WTC11 (cell line): ENCODE measurements at places on chromosomes 6 and 20. TPM values are rescaled to one million over a fixed set of nuclear protein-coding genes. Genes with fewer than 3 reads are reported as not detected.

- peak; percentile 70 for DNase-seq
Observed at GRCh38 chr6:26571592-26572296, 25.0 kb upstream of the ABT1 start.

DNA sequence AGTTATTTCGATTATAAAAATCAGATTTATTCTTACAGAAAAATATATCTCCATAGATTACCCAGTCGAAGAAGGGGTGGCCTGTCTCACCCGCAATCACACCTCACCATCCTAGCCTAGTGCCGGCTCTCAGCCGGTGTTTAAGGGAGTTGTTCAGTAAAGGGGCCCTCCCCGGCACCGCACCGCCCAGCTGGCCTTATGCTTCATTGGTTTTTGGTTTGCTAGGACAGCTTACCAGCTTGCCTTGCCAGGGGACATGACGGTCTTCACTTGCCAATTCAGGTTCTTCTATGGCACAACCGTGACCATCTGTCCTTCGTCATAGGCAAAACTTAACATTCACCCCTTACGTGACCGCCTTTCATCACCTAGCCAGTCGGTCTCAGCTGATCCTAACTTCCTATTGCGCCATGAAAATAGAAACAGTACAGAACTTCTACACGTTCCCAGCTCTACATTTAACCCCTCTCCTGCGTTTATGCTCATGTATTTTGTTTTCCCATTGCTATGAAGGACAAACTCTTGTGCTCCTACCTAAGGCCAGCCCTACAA lies 44.7 kb upstream of the SLC22A16 start:
- DNase-seq: no peak

DNA sequence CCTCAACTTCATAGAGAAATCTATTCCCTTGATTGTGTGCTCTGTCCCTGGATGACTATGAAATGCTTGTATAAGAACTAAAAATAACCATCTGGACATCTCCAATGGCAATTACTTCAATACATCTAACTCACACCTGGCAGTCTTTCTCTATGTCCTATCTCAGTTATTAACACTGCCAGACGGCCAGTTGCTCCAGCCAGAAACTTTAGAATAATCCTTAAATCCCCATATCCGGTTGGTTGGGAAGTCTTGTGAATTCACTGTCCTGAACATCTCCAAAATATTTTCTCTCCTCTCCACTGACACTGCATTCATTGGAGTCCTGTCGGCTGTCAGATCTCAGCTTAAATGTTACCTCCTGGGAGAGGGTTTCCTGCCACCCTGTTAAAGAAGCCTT lies 12.2 kb upstream of the LAMA2 start:
- no peak for DNase-seq

DNA sequence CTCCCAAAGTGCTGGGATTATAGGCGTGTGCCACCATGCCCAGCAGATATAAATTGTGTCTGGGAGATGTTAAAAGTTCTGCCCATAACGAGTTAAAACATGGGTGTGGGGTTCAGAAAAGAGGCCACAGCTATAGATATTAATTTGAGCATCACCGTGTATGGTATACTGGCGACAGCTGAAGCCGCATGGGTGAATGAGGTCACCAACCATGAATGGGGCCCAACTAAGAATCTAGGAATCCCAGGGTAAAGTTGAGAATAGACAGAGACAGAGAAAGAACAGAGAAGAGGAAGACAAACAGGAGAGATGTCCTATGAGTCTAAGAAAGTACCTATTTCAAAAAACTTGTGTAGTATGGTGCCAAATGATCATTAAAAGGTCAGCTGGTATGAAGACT lies 50.9 kb downstream of the ILRUN start:
- no peak for DNase-seq

- peak; percentile 81 for DNase-seq
Observed at GRCh38 chr6:37210313-37210968, 40.5 kb downstream of the PIM1 start.

- DNase-seq: no peak
Observed at GRCh38 chr6:90469906-90470305, 117.0 kb downstream of the MAP3K7 start.

DNA sequence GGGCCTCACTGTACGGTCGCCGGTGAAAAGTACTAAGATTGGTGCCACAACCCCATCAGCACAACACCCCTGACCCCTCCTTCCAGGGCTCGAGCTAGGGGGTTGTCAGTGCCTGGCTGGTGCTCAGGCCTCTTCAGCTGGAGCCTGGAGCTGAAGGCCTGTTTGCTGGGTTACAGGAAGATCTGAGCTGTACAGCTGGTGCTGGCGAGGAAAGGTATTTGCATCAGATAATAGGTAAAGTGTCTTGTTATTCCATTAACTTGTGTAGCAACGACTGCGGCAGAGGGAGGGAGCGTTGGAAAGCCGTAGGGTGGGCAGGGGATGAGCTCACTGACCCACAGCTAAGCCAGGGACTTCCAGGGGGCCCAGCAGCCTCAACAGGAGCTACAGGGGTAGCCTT lies 15.8 kb upstream of the SIRPA start:
- DNase-seq: no peak

- no peak for DNase-seq
Observed at GRCh38 chr6:6586671-6587526, 1.6 kb upstream of the LY86 start.

DNA sequence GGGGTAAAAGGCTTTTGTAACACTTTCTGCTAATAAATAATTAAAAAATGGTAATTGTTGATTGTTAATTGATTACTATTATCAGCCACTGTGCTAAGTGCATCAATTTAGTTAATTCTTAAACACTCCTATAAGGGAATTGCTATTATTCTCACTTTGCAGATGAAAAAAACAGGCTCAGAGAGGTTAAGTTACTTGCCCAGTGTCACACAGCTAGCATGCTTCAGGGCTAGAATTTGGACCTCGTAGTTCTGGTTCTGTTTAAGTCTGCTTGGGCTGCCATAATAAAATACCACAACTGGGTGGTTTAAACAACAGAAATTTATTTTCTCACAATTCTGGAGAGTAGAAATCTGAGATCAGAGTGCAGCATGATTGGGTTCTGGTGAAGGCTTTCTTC lies 164.8 kb upstream of the TBX18 start:
- DNase-seq: no peak

DNA sequence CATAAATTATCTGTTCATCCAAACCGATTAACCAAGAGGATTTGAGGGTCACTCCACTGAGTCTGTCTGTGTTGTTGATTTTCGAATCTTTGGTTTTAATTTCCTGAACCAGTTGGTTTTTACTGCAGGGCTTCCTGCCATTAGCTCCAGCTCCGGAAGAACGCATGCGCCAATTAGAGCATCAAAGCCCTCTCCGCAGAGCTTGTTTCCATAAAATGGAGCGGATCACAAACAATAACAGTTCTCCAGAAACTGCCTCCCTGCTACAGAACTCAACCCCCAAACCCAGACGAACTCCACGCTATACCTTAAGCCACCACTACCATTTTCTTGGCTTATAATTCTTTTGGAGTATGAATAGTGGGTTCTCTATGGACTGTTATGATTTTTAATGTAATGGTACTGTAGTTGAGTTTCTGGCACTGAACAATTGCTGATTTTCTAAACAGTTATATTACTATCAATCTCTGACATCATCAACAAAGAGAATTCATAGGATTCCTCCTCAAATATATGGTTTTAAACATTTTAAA lies 13.8 kb downstream of the TFAP2A start:
- no peak for DNase-seq

- no peak for DNase-seq
Observed at GRCh38 chr6:73242001-73242400, 16.7 kb upstream of the KHDC1L start.

DNA sequence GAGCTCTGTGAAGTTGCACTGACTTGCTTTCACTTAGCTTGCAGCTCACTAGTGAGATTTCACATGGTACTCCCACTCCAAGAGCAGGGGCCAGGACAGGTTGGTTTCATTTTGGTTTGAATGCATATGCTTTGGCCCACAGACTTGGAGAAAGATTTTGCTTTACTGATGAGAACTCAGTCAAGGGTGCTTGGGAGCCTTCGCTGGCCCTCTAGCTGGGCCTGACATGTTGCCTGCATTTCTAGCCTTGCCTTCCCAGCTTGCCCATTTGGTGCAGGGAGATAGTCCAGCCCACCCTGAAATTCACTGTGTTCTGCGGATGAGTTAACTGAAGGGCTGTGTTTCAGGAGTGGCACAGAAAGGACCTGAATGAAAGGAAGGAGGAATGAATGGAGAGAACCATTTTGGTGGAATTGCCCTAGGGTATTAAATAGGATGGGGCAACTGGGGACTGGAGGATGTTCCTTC lies 1.9 kb downstream of the SGK1 start:
- DNase-seq: no peak

- DNase-seq: no peak
Observed at GRCh38 chr20:35039846-35040489, 52.6 kb downstream of the TRPC4AP start.

DNA sequence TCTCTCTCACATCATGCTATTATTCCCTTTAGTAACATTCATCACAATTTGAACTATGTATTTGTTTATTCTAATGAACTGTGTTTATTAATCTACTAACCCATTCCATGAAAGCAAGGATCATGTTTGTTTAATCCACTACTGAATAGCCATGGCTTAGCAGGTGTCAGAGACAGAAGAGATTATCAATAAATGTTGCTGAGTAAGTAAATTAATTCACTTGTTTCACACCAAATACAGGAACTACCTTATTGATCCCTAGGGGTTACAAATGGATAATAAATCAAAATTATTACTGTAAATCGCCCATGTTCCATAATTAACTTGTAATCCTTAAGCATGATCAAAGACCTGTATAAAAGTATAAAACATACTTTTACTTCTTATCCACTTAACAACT lies 76.6 kb downstream of the PHIP start:
- no peak for DNase-seq

GRCh38 chr20:3093861-3094361 lies 9.4 kb upstream of the AVP start:
- no peak for DNase-seq

The SEMG2 gene
- not detected in 3 replicates for total RNA-seq

The LIN28B gene
- total RNA-seq: 73.4 to 82.0 TPM (median 81.9 TPM) in 3 replicates

The BPIFA1 gene
- not detected in 3 replicates for total RNA-seq

The MUC21 gene
- total RNA-seq: not detected in 3 replicates

The BEND6 gene
- total RNA-seq: 1.3 to 1.8 TPM (median 1.5 TPM) in 3 replicates

The DEFB124 gene
- total RNA-seq: not detected in 3 replicates

The HLA-DQA1 gene
- total RNA-seq: 0.22 to 0.92 TPM (median 0.62 TPM) in 3 replicates

The CPNE5 gene
- 0.44 to 0.71 TPM (median 0.48 TPM) in 3 replicates for total RNA-seq

The CFAP61 gene
- 0.18 to 0.61 TPM in 2 of 3 replicates, not detected in the other for total RNA-seq

The SLPI gene
- total RNA-seq: 0.60 to 0.78 TPM (median 0.74 TPM) in 3 replicates

The SLC16A10 gene
- total RNA-seq: 14.9 to 18.4 TPM (median 16.0 TPM) in 3 replicates

The ADGB gene
- total RNA-seq: not detected in 3 replicates
